ENCODE measurements at places on chromosomes 6 and 20.

GRCh38 chr6:74742793-74743508 lies 462.9 kb downstream of the COL12A1 start:
- no peak for DNase-seq

DNA sequence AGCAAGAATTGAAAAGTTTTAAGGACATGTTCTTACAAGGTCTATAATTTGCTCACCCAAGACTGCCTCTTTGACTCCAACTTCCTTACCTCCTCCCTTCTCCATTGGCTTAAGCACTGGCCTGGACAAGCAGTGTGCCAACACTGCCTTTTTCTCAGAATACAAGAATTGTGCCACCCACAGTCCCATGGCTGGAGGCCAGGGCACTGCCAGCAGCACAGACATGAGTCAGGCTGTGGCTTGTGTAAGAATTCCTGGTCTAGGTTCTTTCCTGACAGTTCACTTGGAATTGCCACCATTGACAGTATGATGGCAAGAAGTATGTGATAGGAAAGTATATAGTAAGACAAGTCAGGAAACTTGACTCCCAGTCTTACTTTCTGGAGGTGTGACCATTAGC lies 202.7 kb upstream of the MARCKS start:
- no peak for DNase-seq

GRCh38 chr20:60249436-60249835 lies 291.2 kb downstream of the CDH26 start:
- DNase-seq = no peak

DNA sequence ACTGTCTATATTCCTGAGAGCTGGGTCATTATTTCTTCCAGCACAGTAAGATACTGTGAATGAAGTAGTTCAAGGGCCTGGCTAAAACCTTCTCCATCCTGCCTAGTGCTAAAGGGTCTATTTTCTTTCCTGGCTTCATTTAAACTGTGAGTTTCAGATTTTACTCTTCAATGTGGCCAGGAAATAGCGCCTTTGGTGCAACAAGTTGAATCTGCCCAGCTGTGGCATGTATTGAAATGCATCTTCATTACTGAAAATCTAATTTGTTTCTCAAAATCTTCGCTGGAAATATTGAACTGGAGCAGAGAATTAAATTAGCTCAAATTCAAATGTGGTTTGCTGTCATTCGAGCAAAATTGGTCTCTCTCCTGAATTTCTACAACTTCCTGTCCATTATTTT lies 114.6 kb upstream of the KCNG1 start:
- DNase-seq = no peak

GRCh38 chr6:100469101-100469859 lies 4.6 kb upstream of the SIM1 start:
- DNase-seq = no peak

DNA sequence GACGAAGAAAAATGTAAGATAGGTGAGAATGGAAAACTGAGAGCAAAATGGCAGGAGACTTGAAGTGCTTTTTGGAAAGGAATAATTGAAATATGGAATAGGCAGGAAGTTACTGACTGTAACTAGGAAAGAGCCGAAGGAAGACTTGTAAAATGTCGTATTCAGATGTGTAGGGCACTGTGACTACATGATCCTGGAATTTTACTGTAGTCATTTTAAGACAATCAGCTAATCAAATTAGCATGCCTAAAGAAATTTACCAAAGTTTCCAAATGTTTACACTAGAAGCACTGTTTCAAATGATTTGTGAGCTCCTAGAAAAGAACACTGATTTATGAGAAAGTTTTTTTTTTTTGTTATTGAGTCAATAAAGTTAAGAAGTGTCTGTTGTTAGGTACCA lies 21.2 kb upstream of the ADIG start:
- DNase-seq = no peak

GRCh38 chr6:145110109-145110508 lies 625.2 kb downstream of the EPM2A start:
- no peak for DNase-seq

All from activated effector memory CD4-positive, alpha-beta T cell treated with Interleukin-2 at 50 U/mL for 16 hours (primary cell).